ENCODE measurements at places on chromosomes 16 and 17. TPM values are rescaled to one million over a fixed set of nuclear protein-coding genes. Genes with fewer than 3 reads are reported as not detected.

ARL2BP gene
- total RNA-seq, result 20.7 TPM

FBXW10 gene
- total RNA-seq, result not detected

SPNS3 gene
- 4.4 TPM for total RNA-seq

CCL17 gene
- not detected for total RNA-seq

AURKB gene
- total RNA-seq, result 169 TPM

UTS2R gene
- not detected for total RNA-seq

COG7 gene
- 30.1 TPM for total RNA-seq

- DNase-seq, result no peak
Measured at GRCh38 chr17:61498042-61498994, 46.1 kb downstream of the TBX4 start.

GRCh38 chr16:83136924-83137323 is 510.2 kb downstream of the CDH13 start:
- no peak for DNase-seq

GRCh38 chr16:67166110-67166547 is 1.6 kb downstream of the HSF4 start:
- DNase-seq, result no peak

DNA sequence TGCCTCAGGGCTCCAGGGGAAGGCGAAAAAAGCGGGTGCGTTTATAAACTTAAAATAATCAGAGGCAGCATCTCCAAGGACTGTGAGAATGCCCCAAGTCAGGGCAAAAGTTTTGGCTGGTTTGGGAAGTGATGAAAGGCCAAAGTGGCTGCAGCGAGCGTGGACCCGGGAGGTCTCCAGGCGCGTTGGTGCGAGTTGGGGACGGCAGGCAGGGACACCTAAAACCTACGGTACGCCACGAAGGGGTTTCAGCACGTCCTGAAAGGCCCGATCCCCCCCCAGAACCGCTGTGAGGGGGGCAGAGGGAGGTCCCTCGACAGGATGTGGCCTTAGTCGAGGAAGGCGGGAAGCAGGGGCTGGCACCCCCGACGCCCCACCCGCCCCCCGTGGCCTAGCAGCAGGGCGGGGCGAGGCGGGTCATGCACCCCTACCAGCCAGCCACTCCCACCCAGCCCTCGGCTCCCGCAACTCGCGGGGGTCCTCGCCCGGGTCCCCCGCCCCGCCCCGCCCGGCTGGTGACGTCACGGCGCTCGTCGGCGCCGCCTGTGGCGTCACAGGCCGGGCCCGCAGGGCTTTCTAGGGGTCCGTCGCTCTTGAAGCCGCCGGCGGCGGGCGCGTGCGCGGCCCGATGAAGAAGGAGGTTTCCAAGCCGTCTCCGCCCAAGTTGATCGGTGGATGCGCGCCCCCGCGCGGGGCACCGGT is at the start of gene MYCBPAP:
Gene MYCBPAP (plus strand): TSS at position 569 of the 702 bp plus-strand sequence. CDS start 236 bp downstream, outside the sequence.
- DNase-seq, result peak; percentile 66

DNA sequence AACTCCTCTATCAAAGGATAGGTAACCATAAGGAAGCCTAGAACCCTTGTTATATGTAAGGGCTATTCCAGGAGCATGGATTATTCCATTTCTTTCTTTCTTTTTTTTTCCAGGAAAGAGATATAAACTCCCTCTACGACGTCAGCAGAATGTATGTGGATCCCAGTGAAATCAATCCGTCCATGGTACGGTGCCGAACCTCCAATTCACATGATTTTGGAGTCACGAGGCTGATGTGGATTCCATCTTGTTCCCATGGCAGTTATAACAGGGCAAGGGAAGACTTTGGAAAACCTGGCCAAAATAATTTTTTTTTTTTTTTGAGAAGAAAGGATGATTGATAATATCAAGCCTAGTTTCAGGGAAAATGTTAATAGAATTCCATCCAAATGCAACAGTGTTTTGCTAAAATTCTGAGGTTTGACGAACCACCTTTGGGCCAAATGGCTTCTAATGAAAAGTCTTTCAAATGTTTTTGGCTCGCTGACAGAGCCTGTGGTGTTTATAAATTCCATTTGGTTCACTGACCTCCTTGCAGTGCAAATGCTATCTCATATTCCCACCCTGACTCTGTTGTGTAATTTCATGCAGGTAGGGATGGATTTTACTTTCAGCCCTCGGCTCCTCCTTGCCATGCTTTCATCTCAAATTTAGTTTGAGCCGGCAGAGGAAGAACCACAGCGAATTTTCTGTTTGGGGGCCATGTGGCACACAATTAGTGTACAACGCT is 90.0 kb downstream of the SDR42E1 start:
- no peak for DNase-seq

DNA sequence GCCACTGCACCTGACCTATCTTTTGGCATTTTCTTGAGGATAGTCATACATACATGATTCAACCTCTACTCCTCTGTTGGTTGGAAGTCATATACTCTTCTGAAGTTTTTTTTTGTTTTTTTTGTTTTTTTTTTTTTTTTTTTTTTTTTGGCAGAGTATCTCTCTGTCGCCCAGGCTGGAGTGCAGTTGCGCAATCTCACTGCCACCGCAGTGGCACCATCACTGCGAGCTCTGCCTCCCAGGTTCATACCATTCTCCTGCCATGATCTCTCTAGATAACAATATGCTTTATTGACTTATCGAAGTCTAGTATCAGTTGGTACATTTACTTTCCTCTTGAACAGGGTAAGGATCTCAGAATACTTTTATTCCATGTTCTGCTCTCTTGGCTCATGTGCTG is 224.2 kb upstream of the WSCD1 start:
- DNase-seq, result no peak

- DNase-seq, result peak; percentile 75
Measured at GRCh38 chr16:1363501-1364041, 11.8 kb downstream of the GNPTG start.

GRCh38 chr16:88534638-88535190 is 35.5 kb upstream of the ZC3H18 start:
- no peak for DNase-seq

DNA sequence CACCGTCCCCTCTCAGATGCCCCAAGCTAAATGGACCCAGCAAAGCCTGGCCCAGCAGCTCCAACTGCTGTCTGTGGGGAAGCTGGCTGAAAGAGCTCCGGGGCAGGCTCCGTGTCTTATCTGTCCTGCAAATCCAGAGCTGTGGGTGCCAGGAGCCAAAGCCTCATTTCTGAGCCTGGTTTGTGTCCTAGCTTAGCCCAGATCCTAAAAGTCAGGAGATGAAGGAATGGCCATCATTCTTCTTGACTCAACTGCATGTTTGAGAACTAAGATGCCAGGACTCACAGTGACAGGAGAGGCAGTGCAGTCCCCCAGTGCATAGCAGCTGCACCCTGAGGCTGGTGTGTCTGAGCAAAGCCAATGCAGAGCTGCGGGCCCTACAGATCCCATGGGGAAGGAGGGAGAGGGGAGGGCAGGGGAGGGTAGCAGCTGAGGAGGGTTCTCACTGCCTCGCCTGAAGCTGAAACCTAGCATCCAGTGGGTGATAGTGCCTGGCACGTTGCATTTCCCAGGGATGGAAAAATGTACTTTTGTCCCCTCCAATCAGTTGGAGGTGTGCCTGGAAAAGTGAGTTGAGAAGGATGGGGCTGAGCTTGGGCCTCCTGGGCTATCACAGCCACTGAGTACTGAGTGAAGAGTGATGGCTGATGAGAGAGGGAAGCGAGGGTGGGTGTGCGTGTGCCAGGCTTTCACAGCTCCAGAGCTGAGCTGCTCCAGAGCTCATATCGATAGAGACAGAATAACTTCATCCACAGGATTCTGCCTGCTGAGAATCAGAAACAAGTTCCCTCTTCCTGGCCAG is 24.5 kb upstream of the CD300E start:
- no peak for DNase-seq
